ENCODE measurements at places on chromosomes 12 and 14.

GRCh38 chr12:10276774-10277173 lies 30.9 kb upstream of the KLRD1 start:
- no peak for DNase-seq

DNA sequence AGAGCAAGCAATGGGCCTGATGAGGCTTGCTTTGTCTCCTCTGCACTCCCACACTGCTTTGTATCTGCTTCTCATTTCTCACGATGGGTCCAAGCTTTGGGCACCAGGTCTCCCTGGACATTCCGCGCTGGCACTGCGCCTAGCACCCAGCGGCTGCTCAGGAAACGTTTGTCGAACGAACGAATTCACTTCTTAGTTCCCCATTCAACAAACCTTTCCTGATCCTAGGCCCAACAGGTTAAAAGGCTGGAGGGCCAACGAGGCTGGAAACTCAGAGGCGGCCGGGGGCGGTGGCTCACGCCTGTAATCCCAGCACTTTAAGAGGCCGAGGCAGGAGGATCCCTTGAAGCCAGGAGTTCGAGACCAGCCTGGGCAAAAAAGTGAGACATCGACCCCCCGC lies 1.0 kb upstream of the GLRX5 start:
- DNase-seq = no peak

GRCh38 chr12:28898038-28898437 lies 251.0 kb upstream of the FAR2 start:
- DNase-seq = no peak

- DNase-seq = no peak
Measured at GRCh38 chr12:2803635-2804392, 8.7 kb upstream of the ITFG2 start.

- DNase-seq = no peak
Measured at GRCh38 chr12:123713398-123713797, 1.2 kb downstream of the ATP6V0A2 start.

DNA sequence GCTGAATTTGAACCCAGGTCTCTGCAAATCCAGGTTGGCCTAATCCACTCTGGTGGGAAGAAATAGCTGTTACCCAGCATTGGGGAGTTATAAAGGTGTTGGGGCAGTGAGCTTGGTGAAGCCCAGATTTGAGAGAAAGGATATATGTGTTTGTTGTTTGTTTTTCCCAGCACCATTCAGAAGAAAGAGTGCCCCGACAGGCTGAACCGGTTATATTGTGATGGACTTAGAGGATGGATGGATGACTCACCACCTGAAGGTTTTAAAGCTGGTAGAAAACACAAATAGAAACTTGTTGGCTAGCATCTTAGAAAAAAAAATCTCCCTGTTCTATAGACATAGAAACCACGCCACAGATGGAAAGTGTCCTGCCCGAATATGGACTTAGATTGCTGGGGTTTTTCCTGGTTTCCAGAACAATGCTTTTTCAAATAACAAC lies 404.6 kb downstream of the MED13L start:
- no peak for DNase-seq

DNA sequence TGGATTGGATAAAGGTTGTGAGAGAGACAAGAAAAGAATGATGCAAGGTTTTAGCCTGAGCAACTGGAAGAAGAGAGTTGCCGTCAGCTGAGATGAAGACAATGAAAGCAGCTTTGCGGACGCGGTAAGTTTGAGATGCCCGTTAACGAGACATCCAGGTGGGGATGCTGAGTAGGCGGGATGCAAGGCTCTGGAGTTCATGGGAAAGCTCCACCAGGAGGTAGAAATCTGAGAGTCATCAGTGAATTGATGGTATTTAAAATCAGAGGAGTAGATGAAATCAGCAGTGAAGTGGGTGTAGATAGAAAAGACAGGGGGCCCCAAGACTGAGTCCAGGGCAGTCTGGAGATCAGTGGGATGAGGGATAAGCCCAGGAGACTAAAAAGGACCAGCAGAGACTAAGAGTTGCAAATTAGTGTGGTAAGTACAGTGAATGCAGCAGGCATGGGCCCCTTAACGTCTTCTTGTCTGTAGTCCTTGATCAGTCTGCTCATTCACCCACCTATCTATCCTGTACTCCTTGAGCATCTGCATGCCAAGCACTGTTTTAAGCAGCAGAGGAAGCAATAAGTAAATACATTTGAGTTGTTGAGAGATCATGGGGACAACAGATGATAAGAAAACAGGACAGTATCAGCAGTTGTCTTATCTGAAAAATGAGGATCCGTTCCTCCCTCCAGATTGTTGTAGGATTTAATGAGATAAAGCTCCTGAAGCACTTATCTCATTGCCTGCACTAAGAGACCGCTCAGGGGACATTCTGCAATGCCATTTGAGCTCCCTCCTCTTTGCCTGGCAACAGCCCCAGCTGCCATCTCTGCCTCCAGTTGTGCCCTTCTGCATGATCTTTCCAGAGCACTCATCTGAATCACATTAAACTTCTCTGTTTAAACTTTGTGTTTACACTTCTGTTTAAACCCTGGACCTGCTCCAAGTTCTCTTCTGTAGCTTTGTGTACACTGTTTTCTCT lies 91.5 kb downstream of the APAF1 start:
- DNase-seq = no peak

GRCh38 chr12:51285843-51286242 lies 15.6 kb upstream of the SMAGP start:
- no peak for DNase-seq

GRCh38 chr14:101027291-101027690 lies 123.8 kb upstream of the RTL1 start:
- no peak for DNase-seq

- DNase-seq = no peak
Measured at GRCh38 chr14:100709289-100710284, 17.1 kb upstream of the DLK1 start.

DNA sequence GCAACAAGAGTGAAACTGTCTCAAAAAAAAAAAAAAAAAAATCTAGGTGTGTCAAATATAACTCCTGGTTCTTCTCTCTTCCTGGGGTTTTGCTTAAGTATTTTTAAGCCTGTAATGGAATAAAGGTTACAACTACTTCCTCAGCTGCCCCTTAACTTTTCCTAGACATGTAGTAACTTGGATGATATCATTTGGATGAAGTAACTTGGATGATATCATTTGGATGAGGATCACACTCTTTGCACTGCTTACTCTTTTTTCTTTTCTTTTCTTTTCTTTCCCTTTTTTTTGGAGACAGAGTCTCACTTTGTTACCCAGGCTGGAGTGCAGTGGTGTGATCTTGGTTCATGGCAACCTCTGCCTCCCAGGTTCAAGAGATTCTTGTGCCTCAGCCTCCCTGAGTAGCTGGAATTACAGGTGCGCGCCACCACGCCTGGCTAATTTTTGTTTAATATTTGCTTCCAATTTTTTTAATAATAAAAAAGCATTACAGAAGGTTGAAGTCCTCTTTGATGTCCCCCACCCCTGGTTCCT lies 775 bp upstream of the FAM186A start:
- DNase-seq = no peak

- DNase-seq = no peak
Measured at GRCh38 chr14:50345846-50346422, 33.8 kb downstream of the DMAC2L start.

GRCh38 chr14:89237921-89238529 lies 179.0 kb downstream of the FOXN3 start:
- DNase-seq = no peak

DNA sequence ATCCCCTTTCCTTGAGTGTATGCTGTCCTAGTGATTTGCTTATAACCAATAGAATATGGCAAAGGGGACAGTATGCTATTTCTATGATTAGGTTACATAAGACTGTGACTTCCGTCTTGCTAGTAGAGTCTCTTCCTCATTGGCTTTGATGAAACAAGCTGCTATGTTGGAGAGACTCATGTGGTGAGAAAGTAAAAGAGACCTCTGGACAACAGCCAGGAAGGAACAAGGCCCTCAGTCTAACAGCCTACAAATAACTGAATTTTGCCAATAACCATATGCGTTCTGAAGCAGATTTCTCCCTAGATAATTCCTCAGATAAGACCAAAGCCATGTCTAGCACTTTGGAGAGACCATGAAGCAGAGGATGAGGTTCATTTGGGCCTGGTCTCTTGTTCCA lies 134.5 kb upstream of the NAV3 start:
- no peak for DNase-seq

DNA sequence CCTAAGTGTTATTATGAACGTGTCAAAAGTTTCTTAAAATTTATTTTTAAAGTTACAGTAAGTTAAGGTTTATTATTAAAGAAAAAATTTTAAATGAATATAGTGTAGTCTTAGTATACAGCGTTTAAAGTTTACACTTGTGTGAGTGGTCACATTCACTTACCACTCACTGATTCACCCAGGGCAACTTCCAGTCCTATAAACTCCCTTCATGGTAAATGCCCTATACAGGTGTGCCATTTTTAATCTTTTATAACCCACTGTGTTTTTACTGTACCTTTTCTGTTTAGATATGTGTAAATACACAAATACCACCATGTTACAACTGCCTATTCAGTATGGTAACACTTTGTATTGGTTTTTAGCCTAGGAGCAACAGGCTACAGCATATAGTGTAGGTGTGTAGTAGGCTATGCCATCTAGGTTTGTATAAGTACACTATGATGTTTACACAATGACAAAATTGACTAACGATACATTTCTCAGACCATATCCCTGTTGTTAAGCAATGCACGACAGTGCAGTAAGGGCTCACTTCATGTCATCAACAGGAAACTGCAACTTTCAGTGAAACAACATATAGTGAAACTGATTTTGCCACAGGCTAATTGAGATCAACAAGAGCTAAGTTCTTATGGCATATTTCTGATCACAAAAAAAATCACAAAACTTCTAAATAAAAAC lies 112.0 kb upstream of the TMCC3 start:
- no peak for DNase-seq

DNA sequence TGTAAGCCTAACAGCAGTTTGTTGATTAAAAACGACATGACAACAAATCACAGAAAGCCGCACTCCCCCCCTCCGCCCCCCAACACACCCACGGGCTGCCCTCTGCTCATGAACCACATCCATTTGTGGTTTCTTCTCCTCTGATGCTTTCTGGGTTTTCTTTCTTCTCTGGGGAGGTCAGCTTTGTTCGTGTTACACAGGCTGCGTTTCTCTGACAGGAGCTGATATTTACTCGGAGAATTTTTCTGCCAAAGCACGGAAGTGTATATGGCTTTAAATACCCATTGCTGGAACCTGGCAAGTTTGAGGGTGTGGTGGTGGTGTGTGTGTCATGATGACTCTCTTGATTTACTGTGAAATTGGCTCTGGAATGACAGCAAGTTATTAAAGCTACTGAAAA lies 883.7 kb upstream of the TMEM132C start:
- no peak for DNase-seq

DNA sequence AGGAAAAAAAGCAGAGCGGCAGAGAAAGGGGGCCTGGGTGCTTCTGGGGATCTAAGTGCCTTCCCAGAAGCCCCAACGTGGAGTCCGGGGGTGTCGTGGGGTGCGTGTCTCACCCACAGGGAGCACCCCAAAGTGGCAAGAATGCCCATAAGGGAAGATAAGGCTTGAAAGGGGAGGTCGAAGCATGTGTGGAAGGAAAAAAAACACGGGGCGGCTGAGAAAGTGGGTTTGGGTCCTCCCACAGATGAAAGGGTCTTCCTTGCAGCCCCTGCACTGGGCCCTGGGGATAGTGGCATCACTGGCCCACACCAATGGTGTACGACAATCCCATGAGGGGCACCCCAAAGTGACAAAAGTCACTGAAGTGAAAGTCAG lies 275.5 kb downstream of the ALG10 start:
- no peak for DNase-seq

- no peak for DNase-seq
Measured at GRCh38 chr12:125332900-125333299, 267.7 kb downstream of the AACS start.

DNA sequence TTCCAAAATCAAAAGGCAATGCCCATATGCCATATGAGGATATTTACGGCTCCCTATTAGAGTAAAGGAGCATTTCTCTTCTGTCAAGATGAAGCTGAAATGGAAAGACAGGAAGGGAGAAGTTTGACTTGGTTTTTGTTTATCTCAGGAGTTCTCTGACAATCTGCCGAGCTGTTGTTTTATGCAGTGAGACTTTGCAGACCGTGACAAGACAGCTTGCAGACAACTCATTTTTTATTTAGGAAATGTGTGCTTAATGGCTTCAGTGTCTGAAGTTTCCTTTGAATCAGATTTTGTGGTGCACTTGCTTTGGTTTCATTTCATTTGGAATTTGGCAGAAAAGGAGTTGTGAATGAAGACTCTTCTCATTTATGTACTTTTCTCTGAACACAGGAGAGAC lies 145.4 kb downstream of the C12orf50 start:
- no peak for DNase-seq

- no peak for DNase-seq
Measured at GRCh38 chr12:2052826-2053678, at the start of gene CACNA1C. Gene CACNA1C (plus strand): TSS chr12:2052987. CDS start chr12:2053563, 576 bp downstream.

- DNase-seq = no peak
Measured at GRCh38 chr12:902581-902980, 46.9 kb downstream of the RAD52 start.

DNA sequence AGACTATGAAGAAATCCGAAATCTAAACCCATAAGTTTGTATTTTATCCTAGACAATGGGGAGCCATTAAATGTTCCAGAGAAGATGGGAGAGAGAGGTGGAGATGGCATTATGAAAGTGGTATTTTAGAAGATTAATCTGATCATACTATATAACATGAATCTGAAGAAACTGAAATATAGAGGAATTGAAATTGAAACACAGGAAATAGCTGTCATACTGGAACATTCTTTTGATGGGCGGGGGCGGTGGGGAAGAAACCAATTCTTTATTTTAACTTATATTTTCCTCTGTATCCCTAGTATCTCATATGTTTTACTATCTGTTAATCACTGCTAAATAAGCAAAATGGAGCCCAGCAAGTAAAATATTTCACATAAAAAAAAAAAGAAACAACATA lies 27.0 kb upstream of the FOXN3 start:
- no peak for DNase-seq

GRCh38 chr12:68835333-68835908 lies 27.4 kb downstream of the MDM2 start:
- no peak for DNase-seq

GRCh38 chr14:69137416-69137815 lies 15.5 kb downstream of the DCAF5 start:
- no peak for DNase-seq

DNA sequence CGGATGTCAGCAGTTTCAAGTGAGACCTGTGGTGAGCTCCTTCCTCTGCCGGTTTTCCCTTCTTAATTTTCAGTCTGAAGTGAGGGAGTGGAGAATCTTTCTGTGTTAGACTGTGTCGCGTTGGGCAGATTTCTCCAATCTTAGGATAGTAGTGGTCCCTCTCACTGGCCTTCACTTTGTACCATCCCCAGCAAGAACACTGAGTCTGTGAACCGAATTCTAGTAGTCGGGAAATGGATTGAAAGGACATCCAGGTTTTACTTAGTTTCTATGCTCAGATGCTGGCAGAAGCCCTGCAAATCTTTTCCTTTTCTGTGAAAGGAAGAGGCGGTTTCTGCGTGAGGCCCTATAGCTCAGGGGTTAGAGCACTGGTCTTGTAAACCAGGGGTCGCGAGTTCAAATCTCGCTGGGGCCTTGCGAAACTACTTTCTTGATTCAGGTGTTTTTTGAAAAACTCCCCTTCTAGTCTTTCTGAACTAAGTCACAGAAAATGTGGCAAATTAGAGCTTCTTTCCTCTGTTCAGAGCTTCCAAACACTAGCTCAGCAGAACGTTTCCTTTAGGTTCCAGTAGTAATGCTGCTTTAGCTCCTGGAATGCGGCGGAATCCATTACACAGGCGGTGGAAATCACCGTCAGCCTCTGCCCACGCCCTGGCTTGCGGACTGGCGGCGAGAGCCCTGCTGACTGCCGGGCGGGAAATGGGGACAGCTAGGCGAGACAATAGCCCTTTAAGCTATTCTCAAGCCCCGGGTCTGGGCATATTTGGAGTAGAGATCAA lies 2.8 kb upstream of the RNASE4 start:
- peak; percentile 71 for DNase-seq

Data from activated CD8-positive, alpha-beta memory T cell treated with anti-CD3 and anti-CD28 coated beads for 1 hour (primary cell).